ENCODE measurements at places on chromosomes 3 and 15. TPM values are rescaled to one million over a fixed set of nuclear protein-coding genes. Genes with fewer than 3 reads are reported as not detected.
A peak's percentile ranks its signal among the peaks of the same experiment; 100 is the strongest.

- no peak for DNase-seq
Observed at GRCh38 chr3:12181301-12181700, 22.6 kb upstream of the TIMP4 start.

DNA sequence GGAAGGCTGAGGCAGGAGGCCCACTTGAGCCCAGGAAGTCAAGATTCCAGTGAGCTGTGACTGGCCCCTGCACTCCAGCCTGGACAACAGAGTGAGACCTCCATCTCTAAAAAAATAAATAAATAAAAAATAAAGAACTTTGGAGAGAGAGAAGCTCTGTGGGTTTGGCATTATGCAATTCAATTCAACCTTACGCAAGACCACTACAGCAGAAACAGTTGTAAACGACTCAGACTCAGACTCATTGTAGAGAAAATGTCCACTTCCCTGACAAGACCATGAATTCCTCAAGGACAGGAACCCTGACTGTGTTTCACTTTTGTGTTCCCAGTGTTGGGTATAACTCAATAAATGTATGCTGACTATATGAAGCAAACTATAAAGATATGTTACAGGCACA lies 90.3 kb upstream of the C3orf80 start:
- DNase-seq: no peak

DNA sequence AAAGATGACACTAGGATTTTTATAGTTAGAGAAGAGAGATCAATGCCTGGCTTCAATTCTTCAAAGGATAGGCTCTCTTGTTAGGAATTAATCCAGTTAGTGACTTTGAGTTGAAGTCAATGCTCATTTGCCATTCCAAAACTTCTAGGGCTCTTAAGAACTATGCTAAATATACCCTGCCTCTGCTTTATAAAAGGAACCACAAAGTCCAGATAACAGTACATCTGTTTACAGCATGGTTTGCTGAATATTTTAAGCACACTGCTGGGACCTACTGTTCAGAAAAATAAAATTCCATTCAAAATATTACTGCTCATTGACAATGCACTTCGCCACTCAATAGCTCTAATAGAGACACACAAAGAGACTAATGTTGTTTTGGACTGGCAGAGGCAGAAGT lies 786.6 kb upstream of the DPPA4 start:
- DNase-seq: no peak

GRCh38 chr15:62612771-62613170 lies 429.8 kb upstream of the TPM1 start:
- no peak for DNase-seq

DNA sequence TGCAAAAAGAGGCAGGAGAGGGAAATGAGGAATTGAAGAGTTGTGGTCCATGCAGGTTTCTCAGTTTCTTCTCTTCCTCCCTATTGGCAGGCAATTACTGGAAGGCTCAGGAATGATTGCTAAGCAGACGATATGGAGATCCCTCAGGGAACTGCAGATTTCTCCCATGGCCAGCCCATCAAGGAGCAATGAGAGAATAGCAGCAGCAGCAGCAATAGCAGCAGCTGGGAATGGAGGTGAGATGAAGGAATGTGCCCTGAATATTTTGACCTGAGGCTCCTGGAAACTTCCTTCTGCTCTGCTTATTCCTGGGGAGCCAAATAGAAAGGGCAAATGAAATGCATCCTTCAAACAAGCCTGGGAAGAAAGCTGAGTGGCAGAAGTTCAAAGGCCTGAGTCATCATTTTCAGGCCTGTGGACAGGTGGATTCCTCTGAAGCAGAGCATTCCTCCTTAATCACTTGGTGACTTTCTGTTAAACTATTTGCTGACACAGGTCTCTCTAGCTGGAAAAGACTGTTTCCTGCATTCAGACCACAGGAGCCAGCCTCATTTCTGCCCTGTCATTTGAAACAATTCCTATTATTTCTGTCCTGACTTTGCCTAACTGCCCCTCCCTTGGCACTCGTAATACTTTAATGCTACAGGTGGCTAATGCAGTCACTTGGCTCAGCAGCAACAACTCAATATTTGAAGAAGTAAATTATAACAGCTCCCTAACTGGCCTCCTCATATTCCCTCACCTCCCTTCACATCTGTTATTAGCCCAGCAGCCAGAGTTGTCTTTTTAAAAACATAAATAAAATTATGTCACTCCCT lies 146.9 kb upstream of the GADL1 start:
- DNase-seq: no peak

DNA sequence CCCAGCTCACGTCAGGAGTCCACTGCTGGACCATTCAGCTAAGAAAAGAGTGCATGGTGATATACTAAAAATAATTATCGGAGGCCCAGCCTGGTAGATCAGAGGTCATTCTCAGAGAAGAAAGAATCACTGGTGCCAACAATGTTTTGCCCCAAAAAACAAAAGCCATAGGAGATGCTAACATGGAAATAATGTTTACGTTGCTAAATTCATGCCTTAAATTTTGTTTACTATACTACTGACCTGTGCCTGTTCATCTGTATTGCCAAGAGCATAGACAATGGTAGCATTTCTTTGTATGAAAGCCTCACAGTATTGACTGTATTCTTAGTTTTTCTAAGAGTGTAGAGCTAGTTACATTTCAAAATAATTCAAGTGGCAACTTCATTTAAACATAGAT lies 138.1 kb upstream of the GPR149 start:
- no peak for DNase-seq

The SATB1 gene
- 10.8 TPM for total RNA-seq

The RTP4 gene
- 3.0 TPM for total RNA-seq

DNA sequence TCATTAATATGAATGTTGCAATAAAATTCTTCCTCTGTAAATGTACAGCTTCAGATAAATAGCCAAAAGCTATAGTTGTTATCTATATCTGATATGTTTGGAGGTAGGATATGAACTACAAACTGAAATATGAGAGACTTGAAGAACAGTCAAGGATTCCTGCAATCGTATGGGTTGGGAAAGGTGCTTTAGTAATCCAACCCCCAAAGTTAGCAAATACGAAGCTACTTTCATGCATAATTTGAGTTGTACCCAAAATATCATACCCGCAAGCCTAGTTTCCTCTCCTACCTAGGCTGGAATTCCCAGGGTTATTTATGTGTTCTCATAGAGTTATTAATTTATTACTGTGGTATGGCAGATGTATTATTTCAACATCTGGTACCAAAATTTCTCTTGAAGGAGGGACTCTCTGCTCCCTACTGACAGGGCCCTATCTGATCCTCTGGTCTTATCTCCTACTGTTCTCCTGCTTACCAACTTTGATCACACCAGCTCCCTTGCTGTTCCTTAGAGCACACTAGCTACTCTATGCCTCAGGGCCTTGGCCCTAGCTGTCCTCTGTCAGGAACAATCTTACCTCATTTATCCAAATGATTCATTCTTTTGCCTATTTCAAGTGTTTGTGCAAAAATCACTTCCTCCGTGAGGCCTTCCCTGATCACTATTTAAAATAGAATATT lies 140.4 kb upstream of the CCDC54 start:
- no peak for DNase-seq

- peak; percentile 95 for DNase-seq
Observed at GRCh38 chr3:86990734-86991481, at the start of gene VGLL3. Gene VGLL3, minus strand, starts transcription at chr3:86991149. Its CDS starts 406 bp downstream, at chr3:86990743.

The TMEM212 gene
- total RNA-seq: not detected

The FRMD5 gene
- total RNA-seq: 0.37 TPM

DNA sequence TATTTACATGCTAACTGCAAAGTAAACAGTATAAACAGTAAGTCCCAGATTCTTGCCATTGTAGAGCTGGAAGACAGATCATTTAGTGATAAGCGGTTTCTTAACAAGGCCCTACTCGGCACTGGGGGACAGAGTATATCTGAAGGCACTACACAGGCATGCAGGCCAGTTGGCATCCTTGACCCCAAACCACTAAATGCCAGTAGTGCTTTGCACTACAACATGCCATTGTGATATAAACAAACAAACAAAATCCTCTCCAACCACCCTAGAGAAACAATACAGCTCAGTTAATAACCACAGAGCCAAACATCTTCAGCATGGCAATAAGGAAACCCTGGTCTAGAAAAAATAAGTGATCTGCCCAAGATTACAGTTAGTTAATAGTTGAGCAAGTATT lies 5.3 kb downstream of the AQR start:
- DNase-seq: no peak

GRCh38 chr15:65180167-65180566 lies 5.0 kb downstream of the CLPX start:
- no peak for DNase-seq

The CLCN2 gene
- 3.7 TPM for total RNA-seq

DNA sequence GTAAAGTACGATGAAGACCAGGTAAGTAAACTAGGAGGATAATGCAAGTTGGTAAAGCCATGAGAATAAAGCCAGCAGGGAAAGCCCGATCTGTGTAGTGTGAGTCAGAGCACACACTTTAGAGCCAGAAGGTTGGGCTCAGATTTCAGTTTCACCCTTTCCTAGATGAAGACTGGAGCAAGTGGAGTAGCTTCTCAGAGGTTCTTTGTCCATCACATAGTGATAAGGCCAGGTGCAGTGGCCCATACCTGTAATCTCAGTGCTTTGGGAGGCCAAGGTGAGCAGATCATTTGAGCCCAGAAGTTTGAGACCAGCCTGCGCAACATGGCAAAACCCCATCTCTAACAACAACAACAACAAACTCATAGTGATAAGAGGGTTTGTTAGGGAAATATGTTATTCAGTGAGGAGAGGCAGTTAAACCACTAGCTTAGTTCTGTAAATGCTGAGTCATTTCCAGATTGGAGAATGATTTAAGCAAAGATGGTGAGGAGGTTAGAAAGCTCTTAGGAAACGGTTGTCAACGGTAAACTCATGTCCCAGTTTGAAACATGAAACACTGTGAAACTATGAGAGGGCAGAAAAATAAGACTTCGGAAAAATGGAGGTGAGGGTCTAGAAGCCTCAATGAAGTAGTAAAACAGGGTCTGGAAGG lies 39.0 kb downstream of the IL12A start:
- DNase-seq: no peak

The CLDN18 gene
- total RNA-seq: not detected

DNA sequence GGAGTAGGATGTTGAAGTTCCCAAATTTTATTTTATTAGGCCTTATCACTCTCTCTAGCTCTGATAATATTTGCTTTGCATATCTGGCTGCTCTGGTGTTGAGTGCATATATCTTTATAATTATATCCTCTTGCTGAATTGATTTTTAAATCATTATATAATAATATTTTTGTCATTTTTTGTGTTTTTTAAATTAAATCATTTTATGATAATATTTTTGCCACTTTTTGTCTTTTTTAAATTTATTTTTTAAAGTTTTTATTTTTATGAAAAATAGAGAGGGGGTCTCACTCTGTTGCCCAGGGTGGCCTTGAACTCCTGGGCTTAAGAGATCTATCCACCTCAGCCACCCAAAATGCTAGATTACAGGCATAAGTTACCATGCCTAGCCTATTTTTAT lies 34.5 kb upstream of the OTOL1 start:
- DNase-seq: no peak

- DNase-seq: peak; percentile 81
Observed at GRCh38 chr3:2099028-2099671, 484 bp downstream of the CNTN4 start.

- no peak for DNase-seq
Observed at GRCh38 chr3:159266779-159267178, 464.9 kb downstream of the MFSD1 start.

GRCh38 chr3:60598671-60599070 lies 652.6 kb downstream of the FHIT start:
- no peak for DNase-seq

The COL6A5 gene
- total RNA-seq: not detected

The DPH6 gene
- 15.3 TPM for total RNA-seq

GRCh38 chr3:193890016-193890897 lies 245.7 kb upstream of the HES1 start:
- DNase-seq: no peak

- peak; percentile 68 for DNase-seq
Observed at GRCh38 chr15:28014623-28015200, 84.4 kb downstream of the OCA2 start.

The SLC6A11 gene
- total RNA-seq: not detected

The CNTN4 gene
- total RNA-seq: 66.5 TPM

DNA sequence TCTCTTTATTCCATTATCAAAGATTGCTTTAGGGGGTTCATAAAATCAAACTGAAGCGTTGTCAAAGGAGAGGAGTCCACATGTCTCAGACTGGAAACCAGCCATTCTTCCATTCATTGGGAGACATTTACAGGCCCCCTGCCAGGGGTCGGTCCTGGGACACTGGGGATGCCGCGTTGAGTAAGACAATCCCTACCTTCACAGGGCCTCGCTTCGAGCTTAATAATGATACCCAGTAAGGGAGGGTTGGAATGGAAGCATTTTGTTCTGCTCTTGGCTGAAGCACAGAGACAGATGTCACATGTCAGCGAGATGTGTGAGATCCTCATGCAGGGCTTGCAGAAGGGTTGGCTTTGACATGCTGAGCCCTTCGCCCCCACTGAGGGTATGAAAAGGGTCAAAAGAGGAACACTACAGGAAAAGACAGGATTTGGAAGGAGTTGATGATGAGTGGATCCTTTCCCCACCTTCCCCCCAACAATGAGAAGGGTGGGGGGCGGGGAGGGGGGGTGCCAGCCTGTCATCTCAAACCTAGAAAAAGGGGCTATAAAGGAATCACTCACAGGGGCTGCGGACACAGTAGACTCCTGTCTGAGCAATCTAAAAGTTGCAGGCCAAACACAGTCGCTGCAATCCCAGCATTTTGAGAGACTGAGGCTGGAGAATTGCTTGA lies 25.6 kb upstream of the ARL8B start:
- DNase-seq: peak; percentile 18

- no peak for DNase-seq
Observed at GRCh38 chr3:22157848-22158247, 406.8 kb upstream of the ZNF385D start.

- DNase-seq: no peak
Observed at GRCh38 chr15:92705764-92706163, 50.2 kb upstream of the FAM174B start.

GRCh38 chr3:81743096-81744025 lies 18.1 kb downstream of the GBE1 start:
- no peak for DNase-seq

DNA sequence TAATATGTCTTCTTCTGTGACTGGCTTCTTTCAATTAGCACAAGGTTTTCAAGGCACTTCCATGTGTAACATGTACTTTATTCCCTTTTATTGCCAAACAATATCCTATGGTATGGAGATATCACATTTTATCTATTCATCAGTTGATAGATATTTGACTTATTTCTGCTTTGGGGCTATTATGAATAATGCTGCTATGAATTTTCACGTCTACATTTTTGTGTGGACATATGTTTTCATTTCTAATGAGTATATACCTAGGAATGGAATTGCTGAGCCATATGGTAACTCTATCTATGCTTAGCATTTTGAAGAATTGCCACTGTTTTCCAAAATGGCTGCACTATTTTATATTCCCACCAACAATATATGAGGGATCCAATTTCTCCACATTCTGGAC lies 3.6 kb upstream of the AGTR1 start:
- no peak for DNase-seq

GRCh38 chr3:29644956-29645636 lies 364.2 kb downstream of the RBMS3 start:
- no peak for DNase-seq
